Upper lobe of right lung (tissue), 1 donor: ENCODE measurements at places on chromosomes 13 and 19. TPM values are rescaled to one million over a fixed set of nuclear protein-coding genes. Genes with fewer than 3 reads are reported as not detected.

The DHDH gene
- total RNA-seq, result 3.0 TPM

The ZNF497 gene
- 1.4 TPM for total RNA-seq

The B3GNT3 gene
- 2.1 TPM for total RNA-seq

The IGFLR1 gene
- total RNA-seq, result 16.9 TPM

The RYR1 gene
- 6.5 TPM for total RNA-seq

The TNFRSF19 gene
- 17.9 TPM for total RNA-seq

The WDFY2 gene
- total RNA-seq, result 13.1 TPM

GRCh38 chr19:39432677-39433025 is 3.1 kb downstream of the RPS16 start:
- H3K36me3 ChIP-seq, result peaks cover 33% of the 10 kb centered on the region
- no peak for DNase-seq
- H3K4me3 ChIP-seq, result no peak overlapping the region
- peaks cover 49% of the 10 kb centered on the region for H3K4me1 ChIP-seq
- H3K27ac ChIP-seq, result no peak overlapping the region

DNA sequence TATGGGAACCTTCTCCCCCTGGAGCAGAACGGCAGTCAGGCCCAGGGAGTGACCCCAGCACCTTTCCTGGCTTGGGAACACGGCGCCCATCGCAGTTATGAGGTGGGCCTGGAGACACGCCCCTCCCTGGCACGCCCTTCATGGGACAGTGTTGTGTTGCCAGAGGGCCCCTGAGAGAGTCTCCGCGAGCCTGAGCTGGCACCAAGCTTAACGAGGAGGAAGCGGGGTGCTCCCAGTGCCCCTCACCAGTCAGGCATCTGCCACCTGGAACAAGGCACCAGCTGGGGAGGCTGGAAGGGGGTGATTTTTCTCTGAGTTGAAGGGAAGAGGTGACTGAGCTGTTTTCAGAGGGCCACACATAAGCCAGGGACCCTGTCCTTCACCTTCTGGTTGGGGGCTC is 180.6 kb downstream of the KDM4B start:
- no peaks in the 10 kb centered on the region for H3K4me1 ChIP-seq
- H3K27me3 ChIP-seq, result no peaks in the 10 kb centered on the region
- DNase-seq, result peak; percentile 44

DNA sequence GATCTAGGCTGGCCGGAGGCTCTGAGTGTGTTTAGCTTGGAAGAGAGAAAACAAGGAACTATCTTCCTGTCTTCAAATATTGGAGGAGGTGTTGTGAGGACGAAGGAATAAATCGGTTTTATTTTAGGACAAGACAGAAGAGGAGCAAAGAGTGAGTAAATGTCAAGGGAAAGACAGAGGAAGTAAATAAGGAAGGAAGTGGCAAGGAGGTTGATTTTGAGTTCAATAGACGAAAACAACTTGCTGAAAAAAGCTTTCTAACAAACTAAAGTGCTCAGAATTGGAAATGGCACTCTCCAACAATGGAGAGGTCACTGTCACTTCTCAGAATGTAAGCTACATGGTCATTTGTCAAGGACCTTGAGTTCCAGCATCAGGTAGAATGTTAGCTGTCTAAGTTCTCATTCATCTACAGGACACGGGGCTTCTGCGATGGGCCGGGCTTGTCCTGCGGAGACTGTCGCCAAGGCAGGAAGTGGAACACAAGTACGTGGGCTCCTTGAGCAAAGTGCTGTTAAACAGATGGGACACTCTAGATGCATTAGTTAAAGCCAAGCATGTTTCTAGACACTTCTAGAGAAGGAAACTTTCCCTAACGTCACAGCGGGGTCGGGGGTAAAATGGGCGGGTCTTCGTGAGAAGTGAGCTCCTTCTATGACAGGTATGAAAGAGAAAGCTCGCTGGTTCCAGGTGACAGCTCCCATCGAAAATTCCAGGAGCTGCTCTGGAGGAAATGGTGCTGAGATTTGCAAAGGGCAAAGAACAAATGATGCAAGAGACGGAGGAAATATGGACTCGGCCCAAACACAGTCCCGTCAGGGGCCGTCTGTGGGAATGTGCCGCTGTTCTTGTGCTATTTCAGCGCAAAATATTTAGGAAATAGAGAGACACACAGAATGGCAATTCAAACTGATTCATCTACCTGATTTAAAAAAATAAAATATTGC is 103.9 kb upstream of the UBL3 start:
- peak overlapping the region; percentile 8 for H3K4me3 ChIP-seq
- no peaks in the 10 kb centered on the region for H3K4me1 ChIP-seq
- DNase-seq, result no peak
- no peaks in the 10 kb centered on the region for H3K36me3 ChIP-seq
- no peak overlapping the region for H3K27ac ChIP-seq
- H3K27me3 ChIP-seq, result no peaks in the 10 kb centered on the region

DNA sequence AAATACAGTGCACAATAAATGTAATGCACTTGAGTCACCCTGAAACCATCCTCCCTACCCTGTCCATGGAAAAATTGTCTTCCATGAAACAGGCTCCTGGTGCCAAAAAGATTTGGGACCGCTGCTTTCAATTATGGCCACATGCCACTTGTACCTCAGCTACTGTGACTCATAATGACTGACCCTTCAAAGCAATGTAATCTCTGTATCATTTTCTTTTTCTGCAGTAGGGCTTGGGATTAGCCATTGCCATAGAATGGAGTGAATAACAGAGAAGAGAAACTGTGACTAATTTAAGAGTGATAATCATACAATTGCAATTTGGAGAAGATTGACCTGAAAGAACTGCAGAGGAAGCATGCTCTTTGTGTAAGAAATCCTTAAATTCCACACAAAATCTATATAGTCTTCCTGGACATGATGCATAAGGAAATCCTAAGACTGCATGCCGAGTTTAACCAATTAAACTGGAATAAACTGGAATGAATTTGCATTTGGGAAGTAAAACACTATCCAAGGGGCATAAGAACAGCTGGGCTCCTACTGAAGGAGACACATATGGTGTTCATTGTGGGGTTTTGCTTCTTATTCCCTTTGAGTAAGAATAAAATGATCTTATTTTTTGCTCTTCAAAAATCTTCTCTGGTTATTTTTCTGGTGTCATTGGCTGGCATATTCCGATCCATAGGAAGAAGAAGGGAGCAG is 59.5 kb upstream of the SLC7A1 start:
- no peaks in the 10 kb centered on the region for H3K4me1 ChIP-seq
- H3K36me3 ChIP-seq, result no peaks in the 10 kb centered on the region
- DNase-seq, result no peak
- H3K27ac ChIP-seq, result no peak overlapping the region

- H3K27ac ChIP-seq, result peak overlapping the region; percentile 75
- H3K36me3 ChIP-seq, result peaks cover 6% of the 10 kb centered on the region
- H3K27me3 ChIP-seq, result no peaks in the 10 kb centered on the region
- H3K4me1 ChIP-seq, result peaks cover 31% of the 10 kb centered on the region
- no peak for DNase-seq
These were observed 13.8 kb upstream of the ASF1B start for GRCh38 chr19:14150041-14150769.

GRCh38 chr13:95038949-95039348 is 262.3 kb downstream of the ABCC4 start:
- no peaks in the 10 kb centered on the region for H3K4me1 ChIP-seq
- H3K36me3 ChIP-seq, result peaks cover 40% of the 10 kb centered on the region
- no peak overlapping the region for H3K4me3 ChIP-seq
- DNase-seq, result no peak
- no peak overlapping the region for H3K27ac ChIP-seq

- H3K4me1 ChIP-seq, result no peaks in the 10 kb centered on the region
- no peaks in the 10 kb centered on the region for H3K36me3 ChIP-seq
- DNase-seq, result no peak
- H3K27ac ChIP-seq, result no peak overlapping the region
- no peaks in the 10 kb centered on the region for H3K27me3 ChIP-seq
These were observed 4.7 kb upstream of the ZNF428 start for GRCh38 chr19:43623889-43624670.

- H3K27me3 ChIP-seq, result no peaks in the 10 kb centered on the region
- no peaks in the 10 kb centered on the region for H3K36me3 ChIP-seq
These were observed 9.7 kb upstream of the LENG8 start for GRCh38 chr19:54439174-54439851.

- H3K27ac ChIP-seq, result no peak overlapping the region
- no peak for DNase-seq
- H3K36me3 ChIP-seq, result no peaks in the 10 kb centered on the region
- no peak overlapping the region for H3K4me3 ChIP-seq
- peaks cover 16% of the 10 kb centered on the region for H3K4me1 ChIP-seq
- H3K27me3 ChIP-seq, result no peaks in the 10 kb centered on the region
These were observed 4.6 kb downstream of the FARP1 start for GRCh38 chr13:98147521-98147920.

DNA sequence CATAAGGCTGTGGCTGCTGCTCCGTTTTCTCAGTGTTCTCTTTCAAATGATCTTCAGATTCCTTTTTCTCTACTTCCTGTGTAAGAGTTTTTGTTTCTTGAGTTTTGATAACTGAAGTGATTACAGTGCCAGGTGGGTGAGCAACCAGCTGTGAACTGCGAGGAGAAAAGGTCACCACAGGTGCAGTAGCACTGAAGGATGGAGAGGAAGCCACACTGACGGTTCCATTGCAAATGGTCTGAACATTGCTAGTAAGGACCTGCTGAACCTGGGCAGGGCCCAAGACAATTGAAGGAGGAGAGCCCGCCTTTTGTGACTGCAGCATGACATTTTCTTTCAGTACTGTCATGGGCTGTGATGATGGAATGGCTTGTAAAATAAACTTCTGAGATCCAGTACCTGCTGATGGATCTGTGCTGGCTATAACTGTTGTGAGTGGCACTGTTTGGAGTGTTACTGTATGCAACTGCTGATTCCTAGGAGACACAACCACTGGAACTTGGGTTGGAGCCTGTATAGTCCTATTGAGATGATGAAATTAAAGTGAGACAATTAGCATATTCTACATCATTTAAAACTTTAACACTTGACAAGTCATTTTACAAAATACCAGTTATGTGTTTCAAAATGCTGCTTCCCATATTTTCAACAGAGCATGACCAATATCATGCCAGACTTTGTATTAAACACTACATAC is 85.5 kb downstream of the ELF1 start:
- no peak overlapping the region for H3K4me3 ChIP-seq
- peaks cover 77% of the 10 kb centered on the region for H3K36me3 ChIP-seq
- no peak overlapping the region for H3K27ac ChIP-seq
- H3K27me3 ChIP-seq, result no peaks in the 10 kb centered on the region
- H3K4me1 ChIP-seq, result no peaks in the 10 kb centered on the region

- no peaks in the 10 kb centered on the region for H3K36me3 ChIP-seq
- peak; percentile 82 for DNase-seq
- H3K4me1 ChIP-seq, result peaks cover 71% of the 10 kb centered on the region
- H3K27ac ChIP-seq, result peak overlapping the region; percentile 85
- no peaks in the 10 kb centered on the region for H3K27me3 ChIP-seq
- no peak overlapping the region for H3K4me3 ChIP-seq
These were observed 40.8 kb upstream of the ISYNA1 start for GRCh38 chr19:18478545-18479311.

GRCh38 chr13:30745906-30746686 is 10.8 kb downstream of the ALOX5AP start:
- no peaks in the 10 kb centered on the region for H3K36me3 ChIP-seq
- peaks cover 42% of the 10 kb centered on the region for H3K4me1 ChIP-seq
- peak overlapping the region; percentile 27 for H3K27ac ChIP-seq
- no peaks in the 10 kb centered on the region for H3K27me3 ChIP-seq
- H3K4me3 ChIP-seq, result no peak overlapping the region

- no peaks in the 10 kb centered on the region for H3K27me3 ChIP-seq
- H3K4me3 ChIP-seq, result no peak overlapping the region
- no peak overlapping the region for H3K27ac ChIP-seq
- no peaks in the 10 kb centered on the region for H3K36me3 ChIP-seq
These were observed 12.8 kb downstream of the CIB3 start for GRCh38 chr19:16160445-16160942.

DNA sequence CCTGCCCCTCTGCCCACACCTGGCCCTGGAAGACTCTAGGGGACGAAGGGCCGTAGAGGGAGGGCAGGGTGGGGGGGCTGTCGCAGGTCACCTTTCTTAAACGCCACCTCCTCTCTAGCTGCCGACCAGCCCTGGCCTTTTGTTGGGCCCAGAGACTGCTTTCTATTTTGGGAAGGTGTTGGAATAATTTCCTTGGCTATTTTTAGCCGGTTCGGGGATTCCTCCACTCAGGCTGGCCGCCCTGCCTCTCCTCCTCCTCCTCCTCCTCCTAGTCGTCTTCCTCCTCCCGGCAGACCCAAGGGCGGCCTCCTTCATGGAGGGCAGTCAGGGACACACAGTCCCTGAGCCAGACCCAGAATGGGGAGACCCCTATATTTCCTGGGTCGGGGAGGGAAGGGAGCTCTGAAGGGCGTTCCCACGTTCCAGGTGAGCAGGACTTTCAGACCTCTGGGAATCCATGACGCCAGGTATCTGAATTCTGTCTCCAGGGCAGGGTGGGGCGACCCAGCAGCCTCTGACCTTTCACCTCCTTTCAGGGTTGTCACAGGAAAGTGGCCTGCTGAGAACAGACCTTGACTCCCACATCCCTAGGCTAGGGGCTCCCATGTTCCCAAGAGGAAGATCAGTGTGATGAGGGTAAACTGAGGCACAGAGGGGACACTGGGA is 19.9 kb downstream of the GADD45B start:
- peak overlapping the region; percentile 63 for H3K4me3 ChIP-seq
- H3K27ac ChIP-seq, result peak overlapping the region; percentile 82
- DNase-seq, result no peak

DNA sequence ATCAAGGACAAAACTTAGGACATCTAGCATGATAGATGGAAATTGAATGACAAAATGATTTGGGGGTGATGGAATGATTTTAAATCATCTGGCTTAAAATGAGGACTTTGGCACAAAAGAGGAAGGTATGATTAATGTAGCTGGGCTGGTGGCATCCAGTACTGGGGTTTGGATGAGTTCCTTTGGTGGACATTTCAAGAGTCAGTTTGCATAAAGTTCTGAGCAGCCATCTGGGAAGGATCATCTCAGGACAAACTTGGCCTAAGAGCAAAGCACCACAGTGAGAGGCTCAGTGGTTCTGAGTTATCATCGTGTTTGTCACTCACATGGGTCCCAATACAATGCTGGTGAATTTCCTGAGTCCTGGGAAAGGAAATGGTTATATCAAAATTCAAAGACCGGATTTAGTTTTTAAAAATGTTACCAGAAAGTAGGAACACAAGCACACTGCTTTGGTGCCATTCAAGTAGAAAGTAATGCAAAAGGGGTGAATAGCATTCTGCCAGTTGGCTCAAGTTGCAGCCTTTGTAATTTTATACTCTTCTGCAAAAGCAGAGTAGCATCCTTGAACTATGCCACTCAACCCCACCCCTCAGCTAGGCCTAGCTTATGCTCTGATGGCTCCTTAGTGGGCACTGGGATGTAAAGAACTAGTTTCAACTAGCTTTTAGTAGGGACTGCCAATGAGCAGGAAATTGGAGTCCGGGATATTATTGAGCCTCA is 219.0 kb downstream of the COG6 start:
- no peak for DNase-seq
- no peaks in the 10 kb centered on the region for H3K27me3 ChIP-seq
- no peaks in the 10 kb centered on the region for H3K36me3 ChIP-seq
- H3K4me1 ChIP-seq, result peaks cover 5% of the 10 kb centered on the region
- no peak overlapping the region for H3K27ac ChIP-seq
